ENCODE measurements at places on chromosomes 4 and X.

- peak; percentile 49 for DNase-seq
Observed at GRCh38 chr4:48269861-48270522, 354 bp upstream of the TEC start.

DNA sequence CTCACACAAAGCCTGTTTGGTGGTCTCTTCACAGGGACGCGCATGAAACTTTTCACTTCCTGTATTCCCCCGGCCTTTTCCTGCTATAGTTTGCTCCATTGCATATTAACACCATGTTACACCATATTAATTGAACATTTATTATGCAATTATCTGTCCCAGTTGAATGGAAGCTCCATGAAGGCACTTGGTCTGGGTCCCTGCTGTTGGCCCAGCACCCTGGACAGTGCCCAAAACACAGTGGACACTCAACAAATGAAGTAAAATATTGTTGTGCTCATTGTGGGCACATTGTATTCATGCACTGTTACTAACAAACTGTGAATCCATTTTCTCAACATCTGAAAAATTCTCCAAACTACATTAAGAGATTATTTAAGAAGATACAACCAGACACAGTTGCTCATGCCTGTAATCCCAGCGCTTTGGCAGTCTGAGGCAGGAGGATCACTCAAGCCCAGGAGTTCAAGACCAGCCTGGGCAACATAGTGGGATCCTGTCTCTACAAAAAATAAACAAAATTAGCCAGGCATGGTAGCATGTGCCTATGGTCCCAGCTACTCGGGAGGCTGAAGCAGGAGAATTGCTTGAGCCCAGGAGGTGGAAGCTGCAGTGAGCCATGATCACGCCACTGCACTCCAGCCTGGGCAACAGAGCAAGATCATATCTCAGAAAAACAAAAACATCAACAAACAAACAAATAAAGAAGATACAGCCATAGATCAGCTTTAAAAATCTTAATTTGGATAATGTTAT is 292.7 kb upstream of the TENM3 start:
- no peak for DNase-seq

DNA sequence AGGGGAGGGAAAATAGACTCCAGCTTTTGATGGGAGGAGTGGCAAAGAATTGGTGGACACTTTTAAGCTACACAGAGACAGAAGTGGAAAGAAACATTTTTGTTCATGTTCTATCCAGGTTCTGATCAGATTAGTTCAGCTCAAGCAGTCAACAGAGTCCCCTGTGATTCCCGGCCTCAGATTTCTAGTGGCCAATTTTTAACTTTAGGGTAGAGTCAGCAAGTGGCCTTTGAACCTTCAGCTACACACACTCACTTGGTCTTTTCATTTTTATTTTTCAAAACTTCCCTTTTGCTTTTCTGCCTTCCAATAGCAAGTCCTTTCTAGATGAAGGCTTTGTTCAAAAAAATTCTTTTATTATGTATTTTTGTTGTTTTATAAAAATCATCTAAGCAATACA is 169.2 kb upstream of the RPS6KA3 start:
- DNase-seq = no peak

DNA sequence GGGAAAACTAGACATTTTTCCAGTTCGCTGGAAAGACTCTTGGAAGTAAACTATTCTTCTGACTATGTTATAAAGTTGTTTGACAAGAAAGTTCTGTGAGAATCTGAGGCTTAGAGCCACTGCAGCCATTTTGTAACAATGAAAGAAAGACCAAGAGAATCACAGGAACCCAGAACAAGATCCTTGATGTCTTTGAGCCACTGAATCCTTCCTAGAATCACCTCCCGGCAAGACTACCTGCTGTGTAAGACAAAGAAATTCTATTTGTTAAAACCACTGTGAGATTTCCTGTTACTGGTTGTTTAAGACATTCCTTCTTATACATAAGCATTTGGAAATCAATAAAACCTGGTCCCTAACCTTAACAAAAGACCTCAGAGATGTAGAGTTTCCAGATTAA is 175.7 kb upstream of the RASGEF1B start:
- no peak for DNase-seq

DNA sequence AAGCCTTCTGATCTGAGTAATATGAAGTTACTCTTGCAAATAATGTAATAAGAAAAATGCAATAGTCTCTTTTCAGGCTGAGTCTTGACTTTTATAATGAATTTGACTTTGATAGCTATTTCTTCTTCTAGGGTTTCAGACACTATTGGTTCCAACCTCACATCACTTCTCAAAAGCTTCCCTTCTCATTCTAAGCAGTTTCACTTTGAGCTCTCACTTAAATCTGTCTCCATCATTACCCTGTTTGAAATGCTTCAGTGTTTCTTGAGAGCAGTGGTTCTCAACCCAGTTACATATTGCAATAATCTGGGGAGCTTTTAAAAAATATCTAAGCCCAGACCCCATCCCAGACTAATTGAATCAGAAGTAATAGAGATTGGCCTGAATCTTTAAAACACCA is 40.5 kb upstream of the BMP2K start:
- no peak for DNase-seq

DNA sequence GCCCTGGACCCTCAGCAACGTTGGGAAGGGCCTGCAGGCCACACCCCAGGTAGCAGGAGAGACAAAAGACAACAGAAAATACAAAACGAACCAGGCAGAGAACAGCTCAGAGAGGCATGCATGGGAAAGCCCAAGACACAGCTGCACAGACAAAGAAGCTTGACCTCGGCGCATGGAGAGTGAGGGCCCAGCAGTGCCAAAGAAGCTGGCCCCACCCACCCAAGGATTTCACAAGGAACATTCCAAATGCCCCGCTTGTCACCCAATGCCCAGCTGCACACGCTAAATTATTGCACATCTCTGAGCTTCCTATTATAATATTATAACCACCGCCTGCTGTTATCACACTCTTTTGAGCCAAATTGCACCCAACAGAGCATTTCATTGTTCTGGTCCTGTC is 147.7 kb upstream of the TBL1X start:
- DNase-seq = no peak

- DNase-seq = no peak
Observed at GRCh38 chrX:24934279-24934678, 81.5 kb downstream of the ARX start.

DNA sequence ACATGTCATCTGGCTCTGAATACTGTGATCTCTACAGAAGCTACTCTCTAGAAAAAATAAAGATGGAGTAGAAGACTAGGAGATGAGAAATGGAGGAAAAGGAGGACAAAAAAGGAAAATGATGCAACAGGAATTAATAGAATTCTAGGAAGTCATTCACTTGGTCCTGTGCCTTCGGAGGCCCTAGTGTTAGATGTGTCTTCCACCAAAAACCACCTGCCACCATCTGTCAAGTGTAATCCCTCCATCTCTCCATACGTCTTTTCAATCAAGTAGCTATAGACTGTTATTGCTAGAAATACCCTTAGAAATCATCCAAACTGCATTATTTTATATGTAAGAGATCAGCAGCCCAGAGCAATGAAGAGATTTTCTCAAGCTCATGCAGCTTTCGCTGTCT is 2.9 kb upstream of the RAB41 start:
- no peak for DNase-seq

GRCh38 chr4:155950461-155950860 is 3.2 kb downstream of the CTSO start:
- no peak for DNase-seq

DNA sequence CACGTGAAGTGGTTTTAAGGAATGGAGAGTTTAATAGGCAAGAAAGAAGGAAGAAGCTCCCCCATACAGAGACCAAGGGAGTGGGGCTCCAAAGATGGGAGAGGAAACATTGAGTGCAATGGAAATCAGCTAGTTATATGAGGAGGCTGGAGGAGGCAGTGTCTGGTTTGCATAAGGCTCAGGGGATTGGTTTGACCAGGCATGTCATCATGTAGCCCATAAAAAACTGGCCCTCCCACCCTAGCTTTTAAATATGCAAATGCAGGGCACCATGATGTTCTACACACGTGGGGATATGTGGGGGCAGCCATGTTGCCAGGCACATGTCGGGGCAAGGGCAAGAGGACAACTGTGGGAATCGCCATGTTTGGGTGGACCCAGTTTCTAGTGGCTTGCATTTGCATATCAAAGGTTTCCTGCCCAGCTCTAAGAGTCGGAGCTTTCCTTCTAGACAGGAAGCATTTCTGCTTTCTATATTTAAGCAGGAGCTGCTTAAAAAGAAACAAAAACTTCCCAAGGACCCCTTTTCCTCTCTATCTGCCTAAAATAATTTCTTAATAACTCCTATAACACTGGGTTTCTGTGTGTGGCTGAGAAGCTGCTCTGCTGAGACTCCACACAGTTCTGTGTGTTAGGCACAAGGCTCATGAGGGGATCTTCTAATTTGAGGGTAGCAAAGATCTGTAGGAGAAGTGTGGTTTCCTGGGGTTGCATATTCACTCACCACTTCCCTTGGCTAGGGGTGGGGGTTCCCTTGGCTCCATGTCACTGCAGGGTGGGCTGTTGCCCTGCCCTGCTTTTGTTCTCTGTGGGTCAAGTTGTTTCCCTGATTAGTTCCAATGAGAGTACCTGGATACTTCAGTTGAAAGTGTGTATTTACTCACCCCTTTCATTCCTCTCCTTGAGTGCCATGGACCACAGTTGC is 113.5 kb downstream of the VSIG4 start:
- DNase-seq = peak; percentile 89

- no peak for DNase-seq
Observed at GRCh38 chr4:118814058-118814457, 21.9 kb downstream of the SEC24D start.

- peak; percentile 32 for DNase-seq
Observed at GRCh38 chr4:6582889-6583490, 8.0 kb downstream of the MAN2B2 start.

DNA sequence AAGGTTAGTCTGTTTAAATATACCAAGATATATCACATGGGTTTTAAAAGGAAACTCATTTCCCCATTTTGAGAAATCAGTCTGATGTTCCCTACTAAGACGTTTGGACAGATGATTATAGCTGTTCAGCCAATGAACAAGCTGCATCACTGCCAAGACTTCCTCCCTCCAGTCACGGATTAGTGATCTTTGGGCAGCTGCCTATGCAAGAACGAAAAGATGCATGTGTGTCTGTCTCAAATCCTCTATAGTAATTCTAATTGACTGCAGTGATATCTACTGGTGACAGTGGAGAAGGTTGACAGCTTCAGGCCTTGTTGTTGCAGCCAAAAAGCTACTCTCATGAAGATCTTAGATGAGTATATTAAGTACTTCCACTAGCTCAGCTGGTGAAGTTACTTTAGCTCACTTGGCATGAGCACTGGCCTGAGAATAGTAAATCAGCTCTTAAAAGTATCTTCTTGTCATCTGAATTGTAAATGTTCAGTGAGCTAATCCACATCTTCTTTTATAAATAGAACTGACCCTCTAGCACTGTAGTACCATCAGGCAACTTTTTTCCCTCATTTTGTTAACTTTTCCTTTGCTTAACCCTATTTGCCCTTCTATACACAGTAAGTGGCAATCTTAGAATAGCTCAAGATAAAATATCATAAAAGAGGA is 134.5 kb upstream of the PCDH10 start:
- no peak for DNase-seq

DNA sequence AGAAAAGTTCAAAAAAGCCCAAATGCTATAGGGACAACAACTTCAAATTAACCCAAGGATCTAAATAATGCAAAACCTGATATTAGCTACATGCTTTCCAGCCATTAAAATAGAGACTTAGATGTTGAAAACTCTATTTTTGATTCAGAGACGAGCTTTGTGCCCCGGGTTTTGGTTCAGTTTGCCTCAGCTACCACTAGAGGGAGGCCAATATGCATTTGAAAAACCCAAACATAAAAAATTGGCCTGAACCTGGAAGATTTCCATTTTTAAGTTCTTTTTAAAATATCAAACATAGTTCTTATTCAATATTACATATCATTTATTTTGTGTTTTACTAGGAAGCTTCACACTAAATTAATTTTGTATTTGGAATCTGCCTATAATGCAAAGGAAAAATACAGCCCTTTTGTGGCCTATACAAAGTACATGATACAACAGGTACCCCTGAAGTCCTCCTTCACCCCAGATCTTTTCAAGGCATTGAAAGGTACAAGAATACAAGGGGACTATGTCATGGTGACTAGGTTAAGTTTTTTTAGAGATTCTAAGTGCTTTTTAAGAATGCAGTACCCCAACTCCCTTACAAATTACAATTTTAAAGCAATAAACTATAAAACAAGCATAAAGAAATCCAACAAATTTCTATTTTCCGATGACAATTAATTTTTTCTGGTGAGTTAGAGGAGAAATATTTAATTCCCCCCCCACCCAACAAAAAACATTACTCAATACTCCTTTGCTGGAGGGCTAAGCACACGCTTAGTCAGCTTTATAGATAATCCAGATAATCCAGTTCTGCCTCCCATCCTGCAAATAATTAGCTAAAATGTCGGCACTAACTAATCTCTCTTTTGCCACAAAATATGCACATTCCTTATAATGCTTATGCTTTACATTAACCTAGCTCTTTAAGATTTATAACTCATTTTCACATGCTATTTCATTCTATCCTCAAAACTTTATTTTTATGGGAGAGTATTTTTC is 97.7 kb upstream of the PTPN13 start:
- no peak for DNase-seq

DNA sequence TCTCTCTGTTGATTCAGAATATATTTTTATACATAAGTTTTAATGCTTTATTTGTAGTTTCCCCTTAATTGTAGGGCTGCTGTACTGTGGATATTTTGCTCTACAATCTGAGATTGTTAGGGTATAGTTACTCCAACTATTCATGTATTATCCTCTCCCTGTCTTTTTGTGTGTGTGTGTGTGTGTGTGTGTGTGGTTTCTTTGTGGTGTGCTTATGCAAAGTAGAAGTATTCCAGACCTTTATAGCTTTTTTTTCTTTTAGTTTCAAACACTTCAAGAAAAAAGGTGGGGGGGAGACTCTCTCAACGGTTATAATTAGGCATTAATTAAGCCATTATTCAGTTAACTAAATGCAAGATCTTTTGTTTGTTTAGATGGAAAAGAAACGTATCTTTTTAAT is 6.7 kb downstream of the SMAD1 start:
- DNase-seq = no peak

- DNase-seq = no peak
Observed at GRCh38 chr4:10730590-10730989, 46.0 kb upstream of the CLNK start.

DNA sequence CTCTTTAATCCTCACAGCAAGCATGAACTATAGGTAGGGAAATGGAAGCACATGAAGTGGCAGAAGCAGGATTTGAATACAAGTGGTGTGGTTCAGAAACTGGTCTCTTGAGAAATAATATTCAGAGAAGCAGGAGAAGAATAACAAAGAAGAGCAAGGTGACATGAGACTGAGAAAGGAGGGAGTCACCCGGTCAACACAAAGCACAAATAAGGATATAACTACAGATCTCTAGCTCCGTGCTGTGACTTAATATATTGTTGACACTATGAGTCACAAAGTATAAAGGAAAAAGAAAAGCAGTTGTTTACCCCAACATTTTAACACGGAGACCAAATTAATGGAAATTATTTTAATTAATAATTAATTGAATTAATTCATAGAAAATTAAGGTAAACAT is 204.5 kb downstream of the CPE start:
- no peak for DNase-seq

GRCh38 chr4:110064295-110064694 is 134.1 kb downstream of the ELOVL6 start:
- DNase-seq = no peak

- no peak for DNase-seq
Observed at GRCh38 chr4:137360761-137361160, 171.5 kb downstream of the PCDH18 start.

- DNase-seq = no peak
Observed at GRCh38 chr4:119211867-119212233, 663 bp upstream of the USP53 start.

- no peak for DNase-seq
Observed at GRCh38 chr4:8310306-8310705, 40.8 kb downstream of the HTRA3 start.
